ENCODE measurements at places on chromosomes 2 and 18.

- no peak overlapping the region for H3K27ac ChIP-seq
- no peak for DNase-seq
- no peaks in the 10 kb centered on the region for H3K4me1 ChIP-seq
- H3K36me3 ChIP-seq: peaks cover 1% of the 10 kb centered on the region
- H3K4me3 ChIP-seq: no peak overlapping the region
- no peaks in the 10 kb centered on the region for H3K27me3 ChIP-seq
Observed at GRCh38 chr2:13616616-13617015, 899.9 kb downstream of the TRIB2 start.

GRCh38 chr18:8480506-8481328, 128.5 kb upstream of the RAB12 start:
- no peak overlapping the region for H3K4me3 ChIP-seq
- no peak for DNase-seq
- H3K36me3 ChIP-seq: peaks cover under 1% of the 10 kb centered on the region

DNA sequence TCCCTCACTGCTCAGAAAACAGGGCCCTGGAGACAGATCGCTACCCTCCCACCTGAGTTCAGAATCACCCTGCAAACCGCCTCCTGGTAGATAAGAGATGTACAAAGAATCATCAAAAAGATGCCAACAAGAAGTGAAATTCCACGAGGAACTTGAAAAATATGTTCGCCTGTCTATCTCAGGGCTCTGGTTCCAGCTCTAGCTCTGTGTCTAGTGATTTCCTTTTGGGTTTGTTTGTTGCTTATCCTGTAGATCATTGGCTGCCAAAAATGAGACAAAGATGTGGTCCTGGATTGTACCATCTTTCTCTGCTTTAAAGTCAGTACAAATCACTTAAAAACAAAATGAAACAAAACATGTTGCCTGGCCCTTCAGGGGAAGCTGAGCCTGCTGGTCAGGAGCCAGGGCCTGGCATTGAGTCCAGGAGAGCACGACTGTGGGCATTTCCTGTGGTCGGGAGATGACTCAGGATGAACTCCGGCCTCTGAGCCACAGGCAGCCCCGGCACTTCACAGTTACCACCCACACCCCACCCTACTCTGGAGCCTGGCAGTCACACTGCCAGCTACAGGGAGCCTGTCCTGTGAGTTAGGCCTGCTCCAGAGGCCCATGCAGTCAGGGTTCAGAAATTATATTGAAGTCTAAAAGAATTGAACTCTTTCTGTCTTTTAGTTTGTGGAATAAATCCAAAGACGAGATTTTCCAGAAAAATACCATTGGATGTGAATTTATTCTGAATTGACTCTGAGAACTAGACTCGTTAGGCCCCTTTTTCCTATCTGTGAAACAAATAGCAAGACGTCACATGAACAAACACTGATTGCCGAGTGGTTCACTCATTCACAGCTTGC, 8.0 kb upstream of the ITGB6 start:
- H3K4me3 ChIP-seq: no peak overlapping the region
- peaks cover 2% of the 10 kb centered on the region for H3K36me3 ChIP-seq
- no peak overlapping the region for H3K27ac ChIP-seq
- peaks cover 12% of the 10 kb centered on the region for H3K4me1 ChIP-seq

DNA sequence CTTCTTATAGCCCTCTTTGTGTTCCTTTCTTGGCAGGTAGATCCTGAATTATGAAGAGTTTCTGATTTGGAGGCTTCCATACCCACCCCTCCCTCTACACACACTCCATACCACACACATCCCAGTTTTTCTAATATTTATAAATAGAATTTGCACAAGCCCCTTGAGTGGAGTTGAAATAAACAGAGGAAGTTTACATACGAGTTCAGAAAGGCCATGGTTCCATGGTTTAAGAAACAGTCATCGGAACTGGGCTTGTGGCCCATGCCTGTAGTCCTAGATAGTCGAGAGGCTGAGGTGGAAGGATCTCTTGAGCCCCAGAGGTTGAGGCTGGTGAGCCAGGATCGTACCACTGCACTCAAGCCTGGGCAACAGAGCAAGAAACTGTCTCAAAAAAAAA, 62.7 kb upstream of the TANC1 start:
- no peaks in the 10 kb centered on the region for H3K4me1 ChIP-seq
- H3K36me3 ChIP-seq: no peaks in the 10 kb centered on the region
- H3K4me3 ChIP-seq: no peak overlapping the region
- H3K27ac ChIP-seq: no peak overlapping the region
- no peak for DNase-seq

DNA sequence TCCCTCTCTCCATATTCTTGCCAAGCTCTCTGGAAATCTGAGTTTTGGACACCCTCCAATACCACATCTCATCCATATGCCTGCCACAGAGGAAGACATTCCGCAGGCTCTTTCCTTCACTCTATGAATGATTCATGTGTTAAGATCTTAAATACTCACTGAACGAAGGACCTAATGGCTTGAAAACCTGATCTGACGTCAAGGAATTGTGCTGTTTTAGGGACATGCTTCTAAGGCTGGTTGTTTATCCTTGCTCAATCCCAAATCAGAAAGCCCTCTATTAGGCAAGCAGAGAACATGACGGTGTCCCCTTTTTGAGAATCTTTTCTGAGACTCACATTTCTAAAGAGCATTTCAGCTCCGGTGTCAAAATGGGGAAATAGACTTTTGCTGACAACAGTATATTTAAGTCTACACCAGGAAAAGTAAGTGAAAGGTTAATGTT, 83.7 kb upstream of the GALNT5 start:
- no peak overlapping the region for H3K4me3 ChIP-seq
- no peaks in the 10 kb centered on the region for H3K4me1 ChIP-seq
- H3K36me3 ChIP-seq: no peaks in the 10 kb centered on the region

DNA sequence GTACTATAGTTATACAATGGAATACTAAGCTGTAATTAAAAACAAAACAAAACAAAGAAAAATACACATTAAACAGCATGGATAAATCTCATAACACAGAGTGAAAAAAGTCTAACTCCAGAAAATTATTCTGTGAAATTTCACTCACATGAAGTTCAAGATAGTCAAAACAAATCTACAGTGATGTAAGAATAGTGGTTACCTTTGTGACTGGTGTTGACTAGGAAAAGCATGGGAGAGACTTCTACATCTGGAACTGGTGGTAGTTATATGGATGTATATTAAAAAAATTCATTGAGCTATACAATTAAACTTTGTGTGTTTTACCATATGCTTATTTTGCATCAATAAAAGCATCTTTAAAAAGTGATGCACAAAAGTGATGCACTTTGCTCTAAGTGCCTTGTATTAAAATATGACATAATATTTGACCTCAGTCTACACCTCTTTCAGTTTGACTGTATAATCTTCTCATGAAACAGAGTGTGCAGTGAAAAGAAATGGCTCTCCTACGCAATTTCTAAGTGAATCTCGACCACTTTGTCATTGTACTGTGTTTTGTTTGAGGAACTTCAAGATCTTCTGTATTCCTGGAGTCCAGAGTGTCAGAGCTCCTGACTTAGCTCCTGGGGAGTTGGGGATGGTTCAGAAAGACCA, 28.0 kb downstream of the STAT4 start:
- H3K4me1 ChIP-seq: peaks cover 61% of the 10 kb centered on the region
- H3K36me3 ChIP-seq: peaks cover 16% of the 10 kb centered on the region
- DNase-seq: no peak
- H3K27ac ChIP-seq: peak overlapping the region; percentile 81

DNA sequence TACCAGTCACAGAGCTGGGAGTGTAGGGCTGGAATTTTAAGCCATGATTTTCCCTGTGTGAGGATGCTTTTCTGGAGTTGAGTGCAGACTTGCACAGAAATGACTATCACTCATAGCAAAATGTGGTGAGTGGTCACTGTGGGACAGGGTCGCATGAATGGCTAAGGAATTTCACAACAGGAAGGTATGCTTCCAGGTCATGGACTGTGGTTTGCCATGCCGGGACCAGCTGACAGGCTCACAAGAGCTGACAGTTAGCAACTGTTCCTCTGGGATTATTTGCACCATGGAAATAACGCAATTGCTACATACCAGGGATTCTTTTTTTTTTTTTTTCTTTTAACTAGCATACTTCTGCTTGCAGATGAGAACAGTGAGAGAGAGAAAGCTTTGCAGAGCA, 3.8 kb upstream of the UXS1 start:
- peaks cover 11% of the 10 kb centered on the region for H3K4me1 ChIP-seq
- DNase-seq: no peak
- peaks cover 13% of the 10 kb centered on the region for H3K36me3 ChIP-seq
- H3K27ac ChIP-seq: no peak overlapping the region
- no peak overlapping the region for H3K4me3 ChIP-seq

- no peak overlapping the region for H3K27ac ChIP-seq
- H3K4me3 ChIP-seq: no peak overlapping the region
- no peaks in the 10 kb centered on the region for H3K36me3 ChIP-seq
- H3K27me3 ChIP-seq: no peaks in the 10 kb centered on the region
- DNase-seq: no peak
- no peaks in the 10 kb centered on the region for H3K4me1 ChIP-seq
Observed at GRCh38 chr2:192828175-192828574, 633.4 kb upstream of the TMEFF2 start.

- peaks cover 28% of the 10 kb centered on the region for H3K27me3 ChIP-seq
- no peak overlapping the region for H3K27ac ChIP-seq
- no peak overlapping the region for H3K4me3 ChIP-seq
- no peak for DNase-seq
- H3K36me3 ChIP-seq: no peaks in the 10 kb centered on the region
- H3K4me1 ChIP-seq: peaks cover 11% of the 10 kb centered on the region
Observed at GRCh38 chr2:239732666-239733010, 292.5 kb downstream of the NDUFA10 start.

GRCh38 chr2:105800953-105801635, 56.4 kb downstream of the NCK2 start:
- H3K27me3 ChIP-seq: no peaks in the 10 kb centered on the region
- peaks cover 95% of the 10 kb centered on the region for H3K4me1 ChIP-seq
- peaks cover 25% of the 10 kb centered on the region for H3K36me3 ChIP-seq

GRCh38 chr2:207497596-207497995, 32.2 kb upstream of the CREB1 start:
- no peak overlapping the region for H3K27ac ChIP-seq
- H3K4me1 ChIP-seq: peaks cover 11% of the 10 kb centered on the region
- no peak for DNase-seq
- no peaks in the 10 kb centered on the region for H3K36me3 ChIP-seq
- H3K27me3 ChIP-seq: no peaks in the 10 kb centered on the region

DNA sequence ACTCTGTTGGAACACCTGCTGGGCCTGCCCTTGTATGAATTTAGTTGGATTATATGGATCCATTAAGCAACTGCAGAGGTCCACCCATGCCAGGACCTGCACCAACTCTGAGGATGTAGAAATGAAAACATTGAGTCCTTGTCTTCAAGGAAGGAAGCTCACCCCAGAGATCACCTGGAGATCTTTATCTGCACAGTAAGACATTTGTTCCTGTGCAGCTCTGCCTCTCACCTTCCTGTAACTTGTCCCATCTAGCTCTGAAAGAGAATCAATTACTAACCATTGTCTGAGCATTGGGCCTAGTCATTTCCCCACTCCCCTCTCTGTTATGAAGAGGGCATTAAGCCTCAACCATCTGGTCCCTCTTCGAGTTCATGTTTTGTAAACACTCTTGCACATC, 105.2 kb upstream of the YWHAQ start:
- no peak for DNase-seq
- no peak overlapping the region for H3K4me3 ChIP-seq

- DNase-seq: no peak
- H3K4me3 ChIP-seq: no peak overlapping the region
- no peaks in the 10 kb centered on the region for H3K36me3 ChIP-seq
- H3K4me1 ChIP-seq: no peaks in the 10 kb centered on the region
- H3K27ac ChIP-seq: no peak overlapping the region
- H3K27me3 ChIP-seq: peaks cover 44% of the 10 kb centered on the region
Observed at GRCh38 chr2:172821370-172822338, 86.0 kb downstream of the RAPGEF4 start.

GRCh38 chr18:36440614-36441013, 143.1 kb downstream of the FHOD3 start:
- H3K4me1 ChIP-seq: no peaks in the 10 kb centered on the region
- peaks cover 38% of the 10 kb centered on the region for H3K27me3 ChIP-seq
- no peak overlapping the region for H3K27ac ChIP-seq
- H3K36me3 ChIP-seq: no peaks in the 10 kb centered on the region
